ENCODE measurements at places on chromosomes 6 and 20.

DNA sequence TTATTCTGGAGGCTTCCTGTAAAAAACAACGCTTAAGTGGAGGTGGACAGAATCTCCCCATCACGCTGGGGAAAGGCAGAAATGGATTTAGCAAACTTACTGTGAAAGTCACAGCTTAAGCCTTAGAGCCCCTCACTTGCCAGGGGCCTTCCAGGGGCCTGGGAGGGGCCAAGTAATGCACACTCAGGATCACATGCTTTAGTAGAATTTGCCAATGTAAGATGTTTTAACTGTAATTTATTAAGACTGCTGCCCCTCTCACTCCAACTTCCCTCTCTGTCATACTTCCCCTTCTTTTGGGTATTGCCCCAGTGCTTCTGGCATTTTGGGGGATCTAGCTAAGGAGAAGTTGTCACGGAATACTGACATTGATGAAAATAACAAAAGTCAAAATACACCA is 12.6 kb upstream of the ADA start:
- H3K27ac ChIP-seq = no peak overlapping the region
- no peaks in the 10 kb centered on the region for H3K4me1 ChIP-seq
- no peaks in the 10 kb centered on the region for H3K36me3 ChIP-seq
- no peaks in the 10 kb centered on the region for H3K27me3 ChIP-seq

GRCh38 chr20:40766790-40767614 is 78.0 kb upstream of the MAFB start:
- H3K27ac ChIP-seq = no peak overlapping the region
- no peak for DNase-seq
- no peaks in the 10 kb centered on the region for H3K4me1 ChIP-seq
- no peaks in the 10 kb centered on the region for H3K27me3 ChIP-seq
- no peak overlapping the region for H3K4me3 ChIP-seq

GRCh38 chr6:111338843-111339242 is 144.2 kb downstream of the REV3L start:
- DNase-seq = no peak
- H3K4me1 ChIP-seq = peaks cover 16% of the 10 kb centered on the region
- H3K4me3 ChIP-seq = no peak overlapping the region

- H3K36me3 ChIP-seq = no peaks in the 10 kb centered on the region
- H3K27me3 ChIP-seq = no peaks in the 10 kb centered on the region
- DNase-seq = peak; percentile 89
- H3K4me3 ChIP-seq = no peak overlapping the region
- no peak overlapping the region for H3K27ac ChIP-seq
Measured at GRCh38 chr6:45548657-45549515, 171.2 kb upstream of the SUPT3H start.

GRCh38 chr6:13259393-13259792 is 68.9 kb downstream of the TBC1D7 start:
- H3K36me3 ChIP-seq = no peaks in the 10 kb centered on the region
- peak overlapping the region; percentile 95 for H3K27ac ChIP-seq
- H3K4me1 ChIP-seq = peaks cover 68% of the 10 kb centered on the region
- H3K27me3 ChIP-seq = no peaks in the 10 kb centered on the region
- DNase-seq = peak; percentile 65

DNA sequence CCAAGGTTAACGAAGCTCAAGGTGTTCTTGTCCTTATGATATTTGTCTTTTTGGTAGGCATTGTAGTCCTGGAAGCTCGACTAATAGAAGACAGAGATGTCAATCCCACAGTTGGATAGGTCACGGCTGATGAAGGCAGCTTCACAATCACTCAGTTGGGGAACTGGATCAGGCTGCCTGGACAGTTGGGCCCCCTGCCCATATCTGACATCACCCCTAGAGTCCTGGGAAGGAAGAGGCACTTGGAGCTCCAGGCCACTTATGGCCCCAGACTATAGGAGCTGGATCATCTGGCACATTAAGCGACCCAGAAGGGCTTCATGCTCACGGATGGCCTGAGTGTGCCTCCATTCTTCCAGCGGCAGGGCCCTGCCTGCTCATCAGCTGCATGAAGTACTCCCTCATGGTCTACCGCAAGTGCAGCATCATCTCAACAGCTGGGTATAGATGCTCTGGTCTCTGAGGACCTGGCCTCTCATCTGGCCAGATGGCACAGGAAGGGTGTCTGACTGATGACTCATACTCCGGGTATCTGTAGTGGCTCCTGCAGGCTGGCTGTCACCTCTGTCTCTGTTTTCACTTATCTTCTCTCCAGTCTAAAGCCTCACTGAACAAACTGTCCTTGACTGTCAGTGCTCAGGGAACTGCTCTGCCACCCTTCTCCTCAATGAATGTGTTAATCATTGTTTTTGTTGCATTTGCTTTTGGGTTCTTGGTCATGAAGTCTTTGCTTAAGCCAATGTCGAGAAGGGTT is 29.2 kb upstream of the SSR1 start:
- no peak for DNase-seq
- H3K27me3 ChIP-seq = no peaks in the 10 kb centered on the region
- H3K36me3 ChIP-seq = no peaks in the 10 kb centered on the region
- H3K4me3 ChIP-seq = no peak overlapping the region
- no peaks in the 10 kb centered on the region for H3K4me1 ChIP-seq
- H3K27ac ChIP-seq = no peak overlapping the region

DNA sequence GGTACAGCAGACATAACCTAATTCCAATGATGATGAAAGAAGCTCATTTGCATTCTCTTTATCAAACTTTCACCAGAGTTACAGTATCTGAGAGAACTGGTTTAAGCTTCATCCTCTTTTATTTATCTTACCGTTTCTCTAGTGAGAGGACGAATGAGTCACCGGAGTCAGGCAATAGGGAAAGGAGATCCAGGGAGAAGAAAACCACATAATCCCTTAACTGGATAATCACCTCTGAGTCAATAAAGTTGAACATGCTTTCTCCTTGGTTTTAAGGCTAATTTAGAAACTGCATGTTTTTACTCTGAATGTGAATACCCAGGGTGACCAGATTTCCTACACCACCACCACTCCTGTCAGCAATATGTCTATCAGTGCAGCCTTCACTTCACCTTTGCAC is 313.7 kb upstream of the TBX18 start:
- no peaks in the 10 kb centered on the region for H3K27me3 ChIP-seq
- DNase-seq = no peak
- H3K36me3 ChIP-seq = no peaks in the 10 kb centered on the region
- no peaks in the 10 kb centered on the region for H3K4me1 ChIP-seq
- no peak overlapping the region for H3K27ac ChIP-seq

Measured in Karpas-422 (cell line).